ENCODE measurements at places on chromosomes 12 and 14.

DNA sequence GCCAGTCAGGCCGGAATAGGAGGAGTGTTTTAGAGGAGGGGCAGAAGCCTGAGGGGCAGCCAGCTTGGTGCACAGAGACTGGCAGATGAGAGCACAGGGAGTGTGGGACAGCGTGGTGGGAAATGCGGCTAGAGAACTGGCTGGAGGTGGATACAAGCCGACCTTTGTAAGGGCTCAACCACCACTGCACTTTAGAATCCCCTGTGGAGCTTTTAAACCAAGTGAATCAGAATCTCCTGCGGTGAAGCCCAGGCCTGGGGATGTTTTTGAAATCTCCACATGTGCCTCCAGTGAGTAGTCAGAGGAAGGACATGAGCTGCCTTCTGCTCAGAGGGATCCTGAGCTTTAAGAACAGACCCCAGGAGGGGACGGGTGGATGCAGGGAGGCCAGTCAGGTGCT is 10.9 kb upstream of the PCED1B start:
- no peak for DNase-seq

DNA sequence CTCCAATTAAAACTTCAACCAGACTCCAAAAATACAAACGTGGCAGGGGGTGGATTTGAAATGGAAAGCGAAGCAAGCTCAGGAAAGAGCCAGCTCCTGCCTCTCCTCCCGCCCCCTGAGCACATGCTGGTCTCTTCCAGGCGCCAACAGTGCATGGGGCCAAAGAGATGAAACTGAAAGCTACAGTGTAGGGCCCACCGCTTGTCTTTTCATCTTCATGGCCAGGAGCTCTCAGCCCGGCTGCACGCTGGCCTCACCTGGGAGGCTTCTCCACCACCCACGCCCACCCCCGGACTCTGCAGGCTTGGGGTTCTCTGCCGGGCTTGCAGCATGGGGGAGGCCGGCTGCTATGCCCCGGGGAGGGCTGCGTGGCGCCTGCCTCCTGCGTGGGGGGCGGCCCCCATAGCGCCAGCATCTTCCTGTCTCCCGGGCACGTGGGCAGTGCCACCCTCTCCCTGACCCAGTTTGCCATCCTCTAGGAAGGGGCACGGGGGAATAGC is 2.0 kb downstream of the RIMBP2 start:
- no peak for DNase-seq

- DNase-seq: no peak
Measured at GRCh38 chr12:132167611-132168310, 23.5 kb downstream of the NOC4L start.

DNA sequence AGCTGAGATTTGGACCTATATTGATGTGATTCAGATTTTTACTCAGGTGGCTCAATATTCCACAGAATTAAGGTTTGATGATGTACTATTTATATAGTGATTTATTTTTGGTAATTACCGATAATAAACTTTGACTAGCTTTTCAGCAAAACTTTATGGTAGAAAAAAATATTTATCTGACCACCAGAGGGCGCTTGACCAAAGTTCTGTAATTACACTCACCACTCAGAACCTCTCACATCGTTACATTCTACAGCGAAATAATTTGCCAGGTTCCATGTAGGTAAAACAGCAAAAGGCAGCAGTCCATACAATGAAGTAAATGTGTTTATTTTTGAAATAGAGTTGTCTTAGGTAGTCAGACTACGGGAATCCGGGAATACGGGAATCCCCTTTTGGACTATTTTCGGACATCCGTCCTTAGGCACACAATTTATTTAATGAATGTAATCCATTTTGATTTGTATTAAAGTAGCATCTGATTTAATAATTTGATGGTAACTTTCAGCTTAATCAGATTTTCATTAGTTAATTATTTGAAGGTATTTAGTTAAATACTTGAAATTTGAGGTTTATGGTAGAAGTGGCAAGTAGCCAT is 143.0 kb upstream of the DDHD1 start:
- DNase-seq: peak; percentile 24

DNA sequence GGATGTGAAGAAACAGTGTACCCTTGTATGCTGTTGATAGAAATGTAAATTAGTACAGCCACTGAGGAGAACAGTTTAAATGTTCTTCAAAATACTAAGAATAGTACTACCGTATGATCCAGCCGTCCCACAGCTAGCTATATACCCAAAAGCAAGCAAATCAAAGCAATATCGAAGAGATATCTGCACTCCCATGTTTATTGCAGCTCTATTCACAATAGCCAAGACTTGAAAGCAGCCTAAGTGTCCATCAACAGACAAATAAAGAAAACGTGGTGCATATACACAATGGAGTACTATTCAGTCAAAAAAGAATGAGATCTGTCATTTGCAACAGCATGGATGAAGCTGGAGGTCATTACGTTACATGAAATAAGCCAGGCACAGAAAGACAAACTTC is 88.5 kb upstream of the SLC38A4 start:
- no peak for DNase-seq

- peak; percentile 8 for DNase-seq
Measured at GRCh38 chr12:82144505-82144904, 213.7 kb downstream of the CCDC59 start.

DNA sequence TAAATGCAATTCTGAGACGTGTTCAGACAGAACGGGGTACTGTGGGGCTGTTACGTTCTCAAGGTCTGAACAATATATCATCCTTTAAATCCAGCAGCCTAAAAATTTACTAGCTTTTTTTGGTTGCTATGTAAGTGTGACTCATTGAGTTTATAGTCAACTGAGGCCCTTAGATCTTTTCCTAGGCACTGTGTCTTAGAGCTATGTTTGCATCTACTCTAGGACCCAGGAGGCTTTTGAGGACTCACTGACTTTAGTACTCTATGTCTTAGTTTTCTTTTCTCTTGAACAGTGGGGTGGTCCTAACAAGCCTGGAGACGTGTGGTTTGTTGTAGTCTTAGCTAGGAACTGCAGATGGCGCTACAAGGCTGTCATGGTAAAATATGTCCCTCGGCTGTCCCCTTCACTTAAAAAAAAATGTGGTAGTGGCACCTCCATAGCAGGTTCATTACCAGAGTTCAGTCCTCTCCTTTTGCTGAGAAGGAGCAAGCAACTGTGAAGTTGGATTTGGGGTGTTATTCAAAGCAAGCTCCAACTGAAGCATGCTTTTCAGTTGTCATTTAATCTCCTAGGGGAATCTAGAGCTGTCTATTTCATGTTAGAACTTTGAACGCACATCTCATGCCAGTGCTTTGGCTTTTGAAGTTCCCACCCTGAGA is 8.7 kb upstream of the SPATS2 start:
- DNase-seq: no peak

GRCh38 chr12:55051197-55051947 is 31.6 kb downstream of the NEUROD4 start:
- DNase-seq: no peak

DNA sequence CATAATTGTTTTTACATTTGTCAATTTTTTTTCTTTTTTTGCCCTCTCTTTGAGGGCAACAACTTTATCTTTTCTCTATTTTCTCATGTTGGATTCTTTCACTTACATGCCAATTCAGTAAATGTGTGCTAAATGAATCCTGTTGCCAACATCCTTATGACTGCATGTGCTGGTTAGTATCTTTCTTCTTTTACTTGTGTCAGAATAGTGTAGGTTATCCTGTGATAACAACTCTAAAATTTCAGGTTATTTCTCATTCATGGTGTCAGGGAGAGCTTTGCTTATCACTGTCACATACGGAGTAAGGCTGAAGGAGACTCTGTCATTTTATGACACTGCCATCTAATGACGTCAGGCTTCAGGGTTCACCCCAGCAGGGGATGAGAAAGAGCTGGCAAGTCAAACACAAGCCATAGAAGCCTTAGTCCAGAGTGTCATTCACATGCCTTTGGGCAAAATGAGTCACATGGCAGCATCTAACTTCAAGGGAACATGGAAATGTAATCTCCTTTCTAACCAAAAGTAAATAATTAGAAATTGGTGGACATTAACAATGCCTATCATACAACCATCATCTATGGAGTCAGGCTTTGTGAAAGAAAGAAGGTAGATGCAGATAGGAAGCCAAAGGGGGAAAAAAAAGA is 242.5 kb upstream of the ATP2B1 start:
- DNase-seq: no peak
